ENCODE measurements at places on chromosomes 3 and 15.

GRCh38 chr15:75900577-75900976 lies 3.1 kb upstream of the FBXO22 start:
- DNase-seq: no peak

DNA sequence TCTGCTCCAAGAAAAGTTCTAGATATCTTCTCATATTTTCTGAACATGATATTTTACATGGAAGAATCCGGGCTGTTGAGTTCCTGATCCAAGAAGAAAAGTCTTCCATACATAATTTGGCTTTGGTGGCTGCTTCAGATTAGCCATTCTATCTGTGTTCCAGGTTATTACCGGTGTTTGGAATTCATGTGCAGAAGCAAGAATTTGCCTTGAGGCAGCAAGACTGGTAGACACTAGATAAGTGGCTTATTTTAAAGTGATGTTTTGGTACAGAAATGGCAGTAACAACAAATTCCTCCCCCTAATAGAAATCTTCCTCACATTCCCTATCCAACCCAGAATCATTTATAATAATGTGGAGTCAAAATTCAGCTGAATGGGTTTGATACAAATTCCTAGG lies 29.2 kb downstream of the MITF start:
- no peak for DNase-seq

- no peak for DNase-seq
These were observed 341.6 kb downstream of the KCNH8 start for GRCh38 chr3:19489936-19490335.

DNA sequence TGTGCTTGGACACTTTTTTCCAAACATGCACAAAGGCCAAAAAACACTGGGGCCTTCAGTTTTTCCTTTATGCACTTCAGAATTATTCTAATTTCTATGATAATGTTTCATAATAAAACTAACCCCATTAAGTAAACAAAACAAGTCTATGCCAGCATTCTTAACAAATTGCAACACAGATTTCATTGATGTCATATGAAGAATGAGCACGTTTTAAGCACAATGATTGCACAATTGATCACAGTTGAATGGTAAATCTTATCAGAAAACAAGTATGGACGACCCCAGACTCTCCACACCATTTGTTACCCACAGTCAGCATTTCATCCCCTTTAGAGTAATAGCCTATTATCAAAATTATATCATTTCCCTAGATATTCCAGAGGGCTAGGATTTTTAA lies 46.7 kb upstream of the PROK2 start:
- no peak for DNase-seq

DNA sequence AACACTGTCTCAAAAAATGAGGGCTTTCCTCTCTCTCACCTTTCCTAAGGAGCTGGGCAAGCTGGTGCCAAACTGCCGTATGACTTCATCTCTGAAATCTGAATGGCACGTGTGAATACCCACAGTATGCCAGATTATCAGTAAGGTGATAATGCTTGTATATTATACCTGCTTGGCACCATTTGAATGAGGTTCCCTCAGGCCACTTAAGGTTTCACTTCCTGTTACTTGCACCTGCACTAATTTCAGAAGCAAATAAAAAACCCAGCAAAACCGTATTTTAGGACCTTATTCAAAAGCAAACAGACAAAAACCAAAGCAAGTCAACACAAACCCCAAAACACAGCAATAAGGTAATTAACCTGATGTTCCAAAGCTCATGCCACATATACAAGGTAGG lies 19.7 kb downstream of the FOXP1 start:
- DNase-seq: no peak

DNA sequence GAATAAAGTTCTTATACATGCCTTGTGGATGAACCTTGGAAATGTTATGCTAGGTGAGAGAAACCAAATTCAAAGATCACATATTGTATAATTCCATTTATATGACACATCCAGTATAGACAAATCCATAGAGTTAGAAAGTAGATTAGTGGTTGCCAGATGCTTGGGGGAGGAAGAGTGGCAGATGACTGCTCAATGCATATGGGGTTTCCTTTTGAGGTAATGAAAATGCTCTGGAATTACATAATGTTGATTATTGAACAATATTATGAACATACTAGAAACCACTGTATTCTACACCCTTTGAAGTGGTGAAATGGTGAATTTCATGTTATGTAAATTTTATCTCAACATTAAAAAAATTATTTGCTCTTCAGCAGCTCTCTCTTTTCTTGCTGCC lies 100.8 kb downstream of the DHX36 start:
- no peak for DNase-seq

DNA sequence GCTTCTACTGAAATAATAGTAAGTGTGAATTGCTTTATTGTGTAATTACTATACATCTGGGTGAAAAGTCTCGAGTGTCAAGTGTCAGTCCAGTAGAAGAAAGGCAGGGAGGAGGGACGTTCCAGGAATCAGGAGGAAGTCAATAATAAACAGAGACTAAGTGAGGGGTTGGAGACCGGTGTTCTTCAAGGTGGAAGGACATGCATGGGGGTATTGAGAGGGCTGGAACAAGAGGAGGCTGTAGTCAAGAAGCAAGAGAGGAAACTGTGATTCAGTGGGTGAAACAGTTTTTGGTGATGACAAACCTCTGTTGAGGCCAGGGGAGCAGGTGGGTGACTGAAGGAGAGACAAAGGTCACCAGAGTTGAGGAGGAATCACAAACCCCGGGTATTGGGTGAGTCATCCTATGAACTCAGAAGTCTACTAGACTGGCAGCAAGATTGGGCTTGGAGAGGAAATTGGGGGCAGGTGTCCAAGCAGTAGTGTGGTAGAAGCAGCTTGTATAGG lies 11.6 kb upstream of the SCAMP5 start:
- peak; percentile 78 for DNase-seq

- no peak for DNase-seq
These were observed 57.8 kb upstream of the BOC start for GRCh38 chr3:113153499-113154107.

DNA sequence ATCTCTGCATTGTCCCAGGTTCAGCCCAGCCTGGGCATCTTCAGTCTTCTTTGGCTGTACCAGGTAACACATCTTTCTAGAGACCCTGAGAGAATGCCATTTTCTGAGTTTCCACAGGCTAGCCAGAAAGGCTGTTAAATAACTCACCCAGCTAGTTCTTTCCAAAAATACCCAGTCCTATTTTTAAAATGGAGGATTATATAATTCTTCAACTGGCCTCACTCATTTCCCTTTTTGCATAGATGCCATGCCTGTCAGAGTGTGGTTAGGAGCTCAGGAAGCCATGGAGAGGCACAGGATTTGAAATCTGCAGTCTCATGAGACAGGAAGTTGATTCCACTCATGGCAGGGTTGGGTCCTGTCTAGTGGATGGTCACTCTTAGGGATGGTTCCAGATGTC lies 39.8 kb downstream of the CEMIP start:
- DNase-seq: no peak

DNA sequence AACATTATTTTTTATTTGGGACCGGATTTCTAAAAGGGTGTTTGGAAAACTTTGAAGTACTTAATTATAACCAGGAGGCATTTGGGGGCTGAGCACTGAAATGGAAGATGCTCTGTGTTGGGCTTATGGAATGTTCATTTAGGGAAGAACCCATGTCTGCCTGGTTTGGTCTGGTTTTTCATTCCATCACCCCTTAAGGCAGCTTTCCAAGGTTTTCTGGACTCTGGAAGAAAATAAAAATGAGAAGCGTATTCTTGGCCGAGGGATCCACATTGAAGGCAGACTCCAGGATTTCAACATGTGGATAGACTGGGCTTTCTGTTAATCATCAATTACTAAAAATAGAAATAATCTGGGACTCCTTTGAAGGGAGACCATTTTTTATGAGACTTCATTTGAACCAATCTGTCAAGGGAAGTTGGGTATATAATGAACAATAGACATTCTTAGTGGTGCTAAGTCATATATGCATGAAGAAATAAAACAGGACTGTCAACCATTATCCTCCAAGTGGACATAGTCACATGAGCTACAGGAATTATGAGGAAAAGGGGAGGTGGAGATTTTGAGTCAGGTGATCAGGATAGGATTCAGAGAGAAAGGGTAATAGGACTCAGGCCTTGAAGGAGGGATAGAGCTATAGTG lies 270.5 kb upstream of the ADAMTS9 start:
- DNase-seq: no peak

DNA sequence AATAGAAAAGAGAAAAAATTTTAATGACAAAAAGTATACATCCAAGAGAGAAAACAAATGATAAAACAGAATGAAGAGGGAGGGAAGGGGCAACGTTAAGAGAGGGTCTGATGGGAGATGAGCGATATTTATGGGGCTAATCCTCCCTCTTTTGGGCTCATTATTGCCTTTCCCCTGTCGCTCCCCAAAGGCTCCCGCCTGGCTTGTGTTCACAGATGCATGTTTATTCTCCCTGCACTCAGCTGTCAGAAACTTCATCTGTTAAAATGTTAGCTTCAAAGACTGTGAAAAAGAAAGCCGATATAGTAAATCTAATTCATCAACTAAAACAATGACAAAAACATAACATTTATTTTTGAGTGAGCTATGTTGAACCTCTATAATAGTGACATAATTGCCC lies 74.3 kb downstream of the GABRB3 start:
- no peak for DNase-seq

DNA sequence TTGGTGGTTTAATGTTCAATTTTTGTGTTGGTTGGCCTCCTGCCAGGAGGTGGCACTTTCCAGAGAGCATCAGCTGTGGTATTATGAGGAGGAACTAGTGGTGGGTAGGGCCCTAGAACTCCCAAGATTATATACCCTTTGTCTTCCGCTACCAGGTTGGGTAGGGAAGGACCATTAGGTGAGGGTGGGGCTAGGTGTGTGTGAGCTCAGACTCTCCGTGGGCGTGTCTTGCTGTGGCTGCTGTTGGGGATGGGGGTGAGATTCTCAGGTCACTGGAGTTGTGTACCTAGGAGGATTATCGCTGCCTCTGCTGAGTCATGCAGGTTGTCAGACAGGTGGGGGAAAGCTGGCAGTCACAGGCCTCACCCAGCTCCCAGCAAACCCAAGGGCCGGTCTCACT lies 187.1 kb downstream of the DPH6 start:
- no peak for DNase-seq

DNA sequence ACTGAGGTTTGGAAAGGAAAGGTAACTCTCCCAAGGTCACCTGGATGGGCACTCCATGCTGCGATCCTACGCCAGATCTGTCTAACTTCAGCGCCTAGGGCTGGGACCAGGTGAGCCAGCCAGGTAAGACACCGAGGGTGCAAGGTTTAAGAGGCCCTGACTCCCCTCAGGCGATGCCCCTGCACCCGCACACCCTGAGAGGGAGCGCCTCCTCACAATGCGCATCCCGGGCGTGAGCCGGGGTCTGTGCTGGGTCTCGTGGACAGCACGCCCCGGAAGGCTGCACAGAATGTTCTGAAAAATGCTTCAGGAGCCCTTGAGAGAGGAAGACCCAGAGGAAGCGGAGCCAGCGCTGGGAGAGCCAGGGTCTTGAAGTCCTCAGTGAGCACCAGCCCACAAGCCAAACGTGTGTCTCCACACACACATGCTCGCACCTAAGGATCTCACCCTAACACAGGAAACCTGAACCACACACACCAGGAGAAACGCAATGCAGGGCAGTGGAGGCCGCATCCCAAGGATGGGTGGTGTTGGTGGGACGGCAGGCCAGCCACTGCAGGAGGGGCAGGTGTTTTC lies 142.0 kb downstream of the ADAMTS17 start:
- no peak for DNase-seq

DNA sequence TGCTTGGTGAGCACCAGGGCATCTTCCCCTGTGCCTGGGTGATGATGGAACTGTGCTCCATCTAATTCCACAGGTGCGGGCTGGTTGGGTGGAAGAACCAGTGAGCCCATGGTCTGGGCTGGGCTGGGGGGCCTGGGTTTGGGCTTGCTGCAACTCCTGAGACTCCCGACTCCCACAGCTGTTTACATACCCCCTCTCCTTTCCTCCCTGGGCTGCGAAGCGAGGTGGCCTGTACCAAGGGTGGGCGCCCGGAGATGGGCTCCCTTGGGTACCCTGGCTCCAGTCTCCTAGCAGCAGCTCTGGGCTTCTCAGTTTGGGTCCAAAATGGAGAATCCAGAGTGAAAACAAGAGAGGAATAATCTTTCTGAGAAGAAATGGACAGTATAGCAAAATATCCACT lies 5.6 kb downstream of the FAM98B start:
- no peak for DNase-seq

- no peak for DNase-seq
These were observed 120.7 kb upstream of the MRPL3 start for GRCh38 chr3:131623431-131623830.

DNA sequence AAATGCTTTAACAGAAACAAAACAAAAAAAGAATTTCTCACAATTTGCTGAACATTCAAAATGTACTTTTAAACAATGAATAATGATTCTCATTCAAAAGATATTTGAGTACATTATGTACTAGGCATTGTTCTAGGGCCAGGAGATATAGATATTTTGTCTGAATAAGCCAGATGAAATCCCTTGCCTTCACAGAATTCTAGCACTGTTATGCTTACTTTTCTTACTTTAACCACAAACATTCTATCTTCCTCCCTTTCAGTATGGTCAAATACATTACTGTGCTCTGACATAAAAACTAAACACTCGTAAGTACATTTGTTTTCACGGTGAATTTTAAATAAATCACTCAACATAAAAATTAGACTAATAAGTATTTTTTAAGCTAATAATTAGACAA lies 116.7 kb downstream of the ADAM10 start:
- DNase-seq: no peak

- peak; percentile 24 for DNase-seq
These were observed 1.1 kb upstream of the LPP start for GRCh38 chr3:188152660-188153436.

DNA sequence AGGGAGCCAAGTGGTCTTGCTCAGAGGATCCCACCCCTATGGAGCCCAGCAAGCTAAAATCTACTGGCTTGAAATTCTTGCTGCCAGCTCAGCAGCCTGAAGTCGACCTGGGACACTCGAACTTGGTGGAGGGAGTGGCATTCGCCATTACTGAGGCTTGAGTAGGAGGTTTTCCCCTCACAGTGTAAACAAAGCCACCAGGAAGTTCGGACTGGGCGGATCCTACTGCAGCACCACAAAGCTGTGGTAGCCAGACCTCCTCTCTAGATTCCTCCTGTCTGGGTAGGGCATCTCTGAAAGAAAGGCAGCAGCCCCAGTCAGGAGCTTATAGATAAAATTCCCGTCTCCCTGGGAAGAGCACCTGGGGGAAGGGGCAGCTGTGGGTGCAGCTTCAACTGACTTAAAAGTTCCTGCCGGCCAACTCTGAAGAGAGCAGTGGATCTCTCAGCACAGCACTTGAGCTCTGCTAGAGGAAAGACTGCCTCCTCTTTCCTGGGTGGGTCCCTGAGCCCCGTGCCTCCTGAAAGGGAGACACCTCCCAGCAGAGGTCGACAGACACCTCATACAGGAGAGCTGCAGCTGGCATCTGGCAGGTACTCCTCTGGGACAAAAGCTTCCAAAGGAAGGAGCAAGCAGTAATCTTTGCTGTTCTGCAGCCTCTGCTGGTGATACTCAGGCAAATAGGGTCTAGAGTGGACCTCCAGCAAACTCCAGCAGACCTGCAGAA lies 576.3 kb upstream of the NECTIN3 start:
- no peak for DNase-seq

Data from NB4 (cell line).